Activated naive CD8-positive, alpha-beta T cell treated with anti-CD3 and anti-CD28 coated beads, Interleukin-2, amount 10 ng/mL, durations not matched to agents 7 days and 5 days (primary cell): ENCODE measurements at places on chromosomes 12 and 14. TPM values are rescaled to one million over a fixed set of nuclear protein-coding genes. Genes with fewer than 3 reads are reported as not detected.

DNA sequence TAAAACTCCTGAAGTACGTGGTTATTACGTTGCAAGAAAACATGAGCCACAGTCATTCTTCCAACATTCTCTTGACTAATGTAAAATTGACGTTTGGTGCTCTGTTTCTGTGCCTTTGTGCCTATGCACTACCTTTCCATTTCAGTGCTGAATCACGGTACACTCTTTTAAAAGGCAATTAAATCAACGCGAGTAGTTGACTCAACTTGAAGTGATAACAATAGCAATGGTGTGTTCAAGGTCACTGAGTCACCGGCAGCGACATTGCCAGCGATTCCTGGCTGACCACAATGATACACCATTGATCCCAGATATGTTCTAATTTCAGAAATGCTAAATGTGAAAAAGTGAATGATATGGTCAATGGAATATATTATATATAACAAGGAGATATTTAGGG is 17.8 kb downstream of the AK7 start:
- H3K4me3 ChIP-seq = no peak overlapping the region
- H3K27me3 ChIP-seq = peaks cover 2% of the 10 kb centered on the region
- peaks cover 8% of the 10 kb centered on the region for H3K4me1 ChIP-seq
- DNase-seq = no peak

GRCh38 chr12:106271575-106272505 is 24.0 kb upstream of the CKAP4 start:
- H3K4me1 ChIP-seq = peaks cover 18% of the 10 kb centered on the region
- H3K27me3 ChIP-seq = peaks cover 7% of the 10 kb centered on the region
- DNase-seq = no peak
- no peak overlapping the region for H3K27ac ChIP-seq
- no peak overlapping the region for H3K4me3 ChIP-seq
- no peaks in the 10 kb centered on the region for H3K36me3 ChIP-seq

NKX2-8 gene
- total RNA-seq = not detected

ESR2 gene
- not detected for total RNA-seq

- no peaks in the 10 kb centered on the region for H3K27me3 ChIP-seq
- H3K4me1 ChIP-seq = no peaks in the 10 kb centered on the region
- H3K27ac ChIP-seq = no peak overlapping the region
- H3K36me3 ChIP-seq = no peaks in the 10 kb centered on the region
- no peak overlapping the region for H3K4me3 ChIP-seq
- no peak for DNase-seq
Measured at GRCh38 chr14:28515571-28515970, 251.0 kb upstream of the FOXG1 start.

DNA sequence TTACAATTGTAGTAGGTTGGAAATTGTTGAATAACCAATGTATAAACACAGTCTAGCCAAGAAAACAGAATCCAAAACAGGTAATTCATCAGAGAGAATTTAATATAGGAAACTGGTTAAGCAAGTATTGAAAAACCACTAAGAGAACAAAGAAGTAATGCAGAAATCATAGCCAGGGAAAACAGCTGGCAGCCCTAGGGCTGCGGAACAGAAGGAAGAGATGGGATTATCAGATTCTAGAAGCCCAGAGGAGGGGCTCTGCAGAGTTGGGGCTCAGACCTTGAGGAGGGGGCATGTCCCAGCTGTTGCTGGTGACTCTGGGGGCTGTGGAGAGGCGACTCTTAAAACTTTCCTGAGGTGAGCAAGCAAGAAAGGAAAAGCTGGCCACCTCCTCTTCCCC is 49.4 kb downstream of the CD9 start:
- no peak for DNase-seq
- H3K27ac ChIP-seq = no peak overlapping the region
- peaks cover 6% of the 10 kb centered on the region for H3K27me3 ChIP-seq
- no peaks in the 10 kb centered on the region for H3K4me1 ChIP-seq
- no peak overlapping the region for H3K4me3 ChIP-seq

DNA sequence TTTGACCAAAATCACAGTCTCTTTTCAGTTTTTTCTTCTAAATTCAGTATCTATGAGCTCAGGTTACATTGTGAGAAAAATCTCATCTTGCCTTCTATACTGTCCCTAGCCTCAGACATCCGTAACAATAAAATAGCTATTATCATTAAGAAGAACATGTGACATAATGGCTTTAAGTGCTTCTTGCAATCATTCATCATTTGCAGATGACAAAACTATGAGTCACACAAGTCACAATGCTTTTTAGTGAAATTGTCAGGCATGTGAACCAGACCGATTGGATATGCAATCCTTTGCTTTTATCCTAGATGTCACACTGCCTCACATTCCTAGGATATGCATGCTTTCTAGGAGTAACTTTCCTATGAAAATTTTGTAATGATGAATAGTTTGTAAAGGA is 313.1 kb downstream of the SLC6A15 start:
- no peak overlapping the region for H3K27ac ChIP-seq
- no peak overlapping the region for H3K4me3 ChIP-seq
- H3K27me3 ChIP-seq = no peaks in the 10 kb centered on the region
- no peak for DNase-seq
- H3K4me1 ChIP-seq = no peaks in the 10 kb centered on the region

LYZ gene
- total RNA-seq = 22.2 TPM

PPP1CC gene
- total RNA-seq = 156 TPM

DNA sequence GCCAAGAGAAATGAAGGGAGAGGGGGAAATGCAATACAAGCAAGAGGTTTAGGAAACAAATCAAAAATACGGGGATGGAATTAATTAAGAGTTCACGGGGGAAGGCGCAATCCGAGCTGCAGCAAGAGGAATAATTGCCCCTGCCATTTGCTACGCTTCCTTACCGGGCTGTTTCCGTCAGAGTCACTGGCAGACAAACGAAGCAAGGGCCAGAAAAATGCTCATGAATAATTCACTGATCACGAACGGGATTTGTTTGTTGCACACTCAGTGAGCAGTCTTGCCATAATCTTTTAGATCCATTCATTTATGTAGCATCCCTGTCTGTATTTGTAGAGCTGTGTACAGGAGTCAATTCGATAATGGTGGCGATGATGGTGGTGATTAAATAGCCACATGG is 39.0 kb downstream of the PLXNC1 start:
- no peak for DNase-seq
- no peak overlapping the region for H3K27ac ChIP-seq
- peaks cover 11% of the 10 kb centered on the region for H3K4me1 ChIP-seq
- H3K27me3 ChIP-seq = no peaks in the 10 kb centered on the region

- DNase-seq = no peak
- H3K4me1 ChIP-seq = no peaks in the 10 kb centered on the region
- no peak overlapping the region for H3K27ac ChIP-seq
- H3K27me3 ChIP-seq = peaks cover 46% of the 10 kb centered on the region
Measured at GRCh38 chr12:10756194-10756593, 33.1 kb upstream of the YBX3 start.

GRCh38 chr14:76916040-76916715 is 90.0 kb downstream of the LRRC74A start:
- H3K27me3 ChIP-seq = no peaks in the 10 kb centered on the region
- peaks cover 55% of the 10 kb centered on the region for H3K4me1 ChIP-seq
- DNase-seq = no peak
- H3K4me3 ChIP-seq = no peak overlapping the region
- no peak overlapping the region for H3K27ac ChIP-seq

C12orf56 gene
- not detected for total RNA-seq

TRHDE gene
- total RNA-seq = not detected

GRCh38 chr12:69069479-69069878 is 136.5 kb upstream of the CPM start:
- H3K4me1 ChIP-seq = peaks cover 3% of the 10 kb centered on the region
- no peaks in the 10 kb centered on the region for H3K27me3 ChIP-seq
- no peaks in the 10 kb centered on the region for H3K36me3 ChIP-seq
- no peak overlapping the region for H3K4me3 ChIP-seq
- no peak for DNase-seq

GRCh38 chr14:103099081-103099732 is 4.7 kb downstream of the EXOC3L4 start:
- no peaks in the 10 kb centered on the region for H3K36me3 ChIP-seq
- H3K4me1 ChIP-seq = no peaks in the 10 kb centered on the region
- peaks cover 27% of the 10 kb centered on the region for H3K27me3 ChIP-seq
- DNase-seq = no peak

GRCh38 chr14:75165586-75166391 is 10.6 kb downstream of the TMED10 start:
- H3K4me3 ChIP-seq = no peak overlapping the region
- no peak for DNase-seq
- no peak overlapping the region for H3K27ac ChIP-seq
- H3K4me1 ChIP-seq = peaks cover 28% of the 10 kb centered on the region
- H3K27me3 ChIP-seq = no peaks in the 10 kb centered on the region
- peaks cover 5% of the 10 kb centered on the region for H3K36me3 ChIP-seq

GRCh38 chr14:34223373-34224148 is 238.5 kb downstream of the SPTSSA start:
- no peaks in the 10 kb centered on the region for H3K36me3 ChIP-seq
- H3K27me3 ChIP-seq = peaks cover 32% of the 10 kb centered on the region
- H3K27ac ChIP-seq = no peak overlapping the region
- DNase-seq = no peak
- H3K4me1 ChIP-seq = peaks cover 10% of the 10 kb centered on the region

DNA sequence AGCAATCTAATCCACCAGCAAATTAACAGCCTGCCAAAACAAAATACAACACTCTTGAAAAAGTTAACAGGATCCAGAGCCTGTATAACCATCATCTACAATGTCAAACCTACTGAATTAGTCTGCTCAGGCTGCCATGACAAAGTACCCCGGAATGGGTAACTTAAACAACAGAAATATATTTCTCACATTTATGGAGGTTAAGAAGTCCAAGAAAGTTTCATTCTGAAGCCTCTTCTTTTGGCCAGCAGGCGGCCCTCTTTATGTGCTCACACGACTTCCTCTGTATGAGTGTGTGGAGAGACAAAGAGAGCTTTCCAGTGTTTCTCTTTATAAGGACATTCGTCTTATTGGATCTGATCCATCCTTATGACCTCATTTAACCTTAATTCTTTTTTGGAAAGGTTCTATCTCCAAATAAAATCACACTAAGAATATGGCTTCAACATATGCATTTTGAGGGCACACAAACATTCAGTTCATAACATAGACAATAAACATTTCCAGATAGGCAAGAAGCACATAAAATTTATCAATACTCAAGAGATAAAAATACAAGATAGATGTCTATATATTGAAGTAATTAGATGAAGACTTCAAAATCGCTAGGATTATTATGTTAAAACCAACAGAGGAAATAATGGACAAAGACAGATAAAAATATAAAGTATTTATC is 5.9 kb upstream of the RERG start:
- H3K27ac ChIP-seq = no peak overlapping the region
- H3K27me3 ChIP-seq = peaks cover 45% of the 10 kb centered on the region
- H3K4me1 ChIP-seq = peaks cover 4% of the 10 kb centered on the region

TSPAN9 gene
- 0.60 TPM for total RNA-seq

DNA sequence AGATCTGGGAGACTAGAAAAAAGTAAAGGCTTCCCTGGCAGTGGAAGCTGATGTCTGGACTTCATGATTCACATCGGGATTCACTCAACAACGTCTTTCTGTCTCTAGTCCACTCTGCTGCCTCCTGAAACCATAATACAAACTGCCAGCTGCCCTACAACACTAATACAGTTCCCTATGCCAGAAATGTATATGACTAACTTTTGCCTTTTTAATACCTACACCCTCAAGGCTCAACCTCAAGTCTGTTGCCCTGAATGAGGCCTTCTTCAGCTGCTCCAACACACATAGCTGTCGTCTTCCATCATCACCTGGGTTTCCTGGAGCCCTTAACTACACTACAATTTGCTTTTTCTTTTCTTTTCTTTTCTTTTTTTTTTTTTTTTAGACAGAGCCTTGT is 182.7 kb upstream of the BCL2L14 start:
- no peaks in the 10 kb centered on the region for H3K27me3 ChIP-seq
- no peak overlapping the region for H3K27ac ChIP-seq
- H3K4me1 ChIP-seq = peaks cover 14% of the 10 kb centered on the region
- DNase-seq = no peak
- peaks cover 65% of the 10 kb centered on the region for H3K36me3 ChIP-seq
- no peak overlapping the region for H3K4me3 ChIP-seq

- DNase-seq = no peak
- peaks cover 3% of the 10 kb centered on the region for H3K36me3 ChIP-seq
Measured at GRCh38 chr12:31813305-31813704, 84.5 kb upstream of the AMN1 start.

DNA sequence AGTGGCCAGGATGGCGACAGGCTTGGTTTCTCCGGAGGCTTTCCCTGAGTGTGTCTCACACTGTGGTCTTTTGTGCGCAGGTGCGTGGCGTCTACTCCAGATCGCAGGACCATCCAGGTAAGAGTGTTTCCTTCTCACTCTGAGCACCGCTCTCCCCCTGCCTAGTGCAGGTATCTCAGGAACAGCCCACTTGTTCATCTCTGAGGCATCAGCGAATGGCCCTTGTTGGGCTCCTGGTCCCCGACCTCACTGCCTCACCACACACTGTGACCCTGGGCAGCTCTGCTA is 781 bp downstream of the ADGRD1 start:
- no peak overlapping the region for H3K27ac ChIP-seq
- H3K36me3 ChIP-seq = no peaks in the 10 kb centered on the region
- no peak for DNase-seq
- H3K27me3 ChIP-seq = peaks cover 28% of the 10 kb centered on the region
- H3K4me1 ChIP-seq = no peaks in the 10 kb centered on the region

RIMBP2 gene
- not detected for total RNA-seq

ASPG gene
- total RNA-seq = not detected

- peaks cover under 1% of the 10 kb centered on the region for H3K27me3 ChIP-seq
- H3K4me1 ChIP-seq = peaks cover 12% of the 10 kb centered on the region
- H3K36me3 ChIP-seq = no peaks in the 10 kb centered on the region
- no peak for DNase-seq
- no peak overlapping the region for H3K4me3 ChIP-seq
Measured at GRCh38 chr14:67510121-67510520, 21.6 kb upstream of the TMEM229B start.

DNA sequence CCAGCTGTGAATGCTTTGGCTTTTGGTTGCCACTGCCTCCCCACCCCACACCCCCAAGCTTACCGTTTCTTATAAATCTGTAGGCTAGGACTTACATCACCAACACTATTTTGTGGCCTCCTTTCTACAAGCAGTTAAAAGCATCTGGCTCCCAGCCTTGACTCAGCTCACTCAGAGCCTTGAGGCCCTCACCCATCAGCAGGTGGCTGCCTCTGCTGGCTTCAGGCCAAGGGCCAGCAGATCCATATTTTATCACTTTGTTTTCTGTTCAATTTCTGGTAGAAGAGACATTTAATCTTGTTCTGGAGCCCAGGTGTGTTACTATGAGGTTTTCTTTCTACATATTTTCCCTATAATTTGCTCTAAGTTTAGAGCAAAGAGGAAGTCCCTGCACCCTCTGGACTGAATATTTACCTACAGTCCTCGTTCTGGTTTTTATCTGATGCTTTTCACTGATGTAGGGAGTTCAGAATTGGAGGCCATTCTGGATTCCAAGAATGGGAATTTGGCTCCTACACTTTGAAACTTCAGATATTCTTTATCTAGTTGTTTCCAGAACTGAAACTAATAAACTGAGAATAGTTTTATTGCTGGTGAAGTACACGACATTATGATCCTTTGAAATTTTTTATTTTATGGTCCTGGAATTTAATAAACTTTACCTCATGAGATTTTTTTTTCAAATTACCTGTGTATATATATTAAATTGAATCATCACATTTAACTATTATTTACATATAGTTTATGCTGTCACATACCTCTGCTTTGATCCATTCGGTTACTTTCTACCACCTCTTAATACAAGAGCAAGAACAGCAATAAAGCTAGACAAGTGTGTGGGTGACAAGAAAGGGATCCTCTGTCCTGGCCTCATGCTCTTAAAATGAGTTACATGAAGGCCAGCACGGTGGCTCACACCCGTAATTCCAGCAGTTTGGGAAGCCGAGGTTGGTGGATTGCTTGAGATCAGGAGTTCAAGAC is 22.2 kb downstream of the PLBD1 start:
- H3K4me1 ChIP-seq = peaks cover 2% of the 10 kb centered on the region
- H3K36me3 ChIP-seq = no peaks in the 10 kb centered on the region
- peaks cover 2% of the 10 kb centered on the region for H3K27me3 ChIP-seq
- H3K4me3 ChIP-seq = no peak overlapping the region
- no peak for DNase-seq
